A549 treated with GW870086 at 1 μM for 4 hours (cell line): ENCODE measurements at places on chromosomes 16 and 17. TPM values are rescaled to one million over a fixed set of nuclear protein-coding genes. Genes with fewer than 3 reads are reported as not detected.

The ZSWIM7 gene
- 42.7 to 50.7 TPM (median 46.8 TPM) in 5 replicates for total RNA-seq

The KRTAP9-2 gene
- not detected in 5 replicates for total RNA-seq

The KRT16 gene
- 0.64 to 1.8 TPM (median 1.3 TPM) in 5 replicates for total RNA-seq

The DNAAF8 gene
- 0.75 to 1.1 TPM (median 0.79 TPM) in 5 replicates for total RNA-seq

The LPCAT2 gene
- total RNA-seq = 4.0 to 7.4 TPM (median 4.7 TPM) in 5 replicates

The TNS4 gene
- 186 to 238 TPM (median 217 TPM) in 5 replicates for total RNA-seq

The NPW gene
- total RNA-seq = 0.44 to 1.7 TPM (median 0.85 TPM) in 5 replicates

The PDE6G gene
- total RNA-seq = 1.6 to 3.1 TPM (median 2.3 TPM) in 5 replicates

The CYBA gene
- 267 to 301 TPM (median 293 TPM) in 5 replicates for total RNA-seq

The TP53TG3 gene
- total RNA-seq = 0.61 to 1.00 TPM (median 0.79 TPM) in 4 of 5 replicates, not detected in the other

The ELMO3 gene
- total RNA-seq = 0.99 to 1.5 TPM (median 1.4 TPM) in 5 replicates

The TMEM238L gene
- not detected in 5 replicates for total RNA-seq

The NAGS gene
- 0.69 to 1.5 TPM (median 1.2 TPM) in 5 replicates for total RNA-seq

The MAP2K4 gene
- 28.2 to 34.9 TPM (median 33.4 TPM) in 5 replicates for total RNA-seq

The NME3 gene
- 36.1 to 62.1 TPM (median 56.3 TPM) in 5 replicates for total RNA-seq

The NPIPA7 gene
- total RNA-seq = 6.2 to 20.0 TPM (median 8.9 TPM) in 5 replicates

The ERAL1 gene
- total RNA-seq = 73.5 to 91.3 TPM (median 88.3 TPM) in 5 replicates

The LLGL1 gene
- total RNA-seq = 11.9 to 16.5 TPM (median 14.9 TPM) in 5 replicates

The PPP1R27 gene
- 0.19 to 0.47 TPM (median 0.24 TPM) in 4 of 5 replicates, not detected in the other for total RNA-seq

The PRR35 gene
- total RNA-seq = 0.13 to 0.22 TPM (median 0.17 TPM) in 4 of 5 replicates, not detected in the other
